Activated T-cell treated with anti-CD3 and anti-CD28 coated beads, Interleukin-2, amount 50 U/mL, for 48 hours (primary cell): ENCODE measurements at places on chromosomes 6 and 20.

- no peak for DNase-seq
Measured at GRCh38 chr6:7479801-7480266, 61.6 kb upstream of the DSP start.

DNA sequence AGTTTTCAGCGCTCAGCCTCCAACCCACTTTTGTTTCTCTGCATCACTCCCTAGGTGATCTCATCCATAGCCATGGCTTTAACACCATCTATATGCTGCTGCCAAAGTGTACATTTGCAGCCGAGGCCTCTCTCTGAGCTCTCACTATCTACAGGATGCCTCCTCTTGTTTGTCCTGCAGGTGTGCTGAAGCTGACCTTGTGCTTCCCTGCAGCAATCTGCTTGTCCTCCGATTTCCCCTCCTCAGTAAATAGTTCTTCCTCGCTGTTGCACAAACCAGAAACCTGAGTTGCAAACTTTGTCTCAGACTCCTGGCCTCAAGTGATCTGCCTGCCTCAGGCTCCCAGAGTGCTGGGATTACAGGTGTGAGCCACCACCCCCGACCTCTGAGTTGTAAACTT, 3.7 kb upstream of the TXNDC5 start:
- DNase-seq: no peak

DNA sequence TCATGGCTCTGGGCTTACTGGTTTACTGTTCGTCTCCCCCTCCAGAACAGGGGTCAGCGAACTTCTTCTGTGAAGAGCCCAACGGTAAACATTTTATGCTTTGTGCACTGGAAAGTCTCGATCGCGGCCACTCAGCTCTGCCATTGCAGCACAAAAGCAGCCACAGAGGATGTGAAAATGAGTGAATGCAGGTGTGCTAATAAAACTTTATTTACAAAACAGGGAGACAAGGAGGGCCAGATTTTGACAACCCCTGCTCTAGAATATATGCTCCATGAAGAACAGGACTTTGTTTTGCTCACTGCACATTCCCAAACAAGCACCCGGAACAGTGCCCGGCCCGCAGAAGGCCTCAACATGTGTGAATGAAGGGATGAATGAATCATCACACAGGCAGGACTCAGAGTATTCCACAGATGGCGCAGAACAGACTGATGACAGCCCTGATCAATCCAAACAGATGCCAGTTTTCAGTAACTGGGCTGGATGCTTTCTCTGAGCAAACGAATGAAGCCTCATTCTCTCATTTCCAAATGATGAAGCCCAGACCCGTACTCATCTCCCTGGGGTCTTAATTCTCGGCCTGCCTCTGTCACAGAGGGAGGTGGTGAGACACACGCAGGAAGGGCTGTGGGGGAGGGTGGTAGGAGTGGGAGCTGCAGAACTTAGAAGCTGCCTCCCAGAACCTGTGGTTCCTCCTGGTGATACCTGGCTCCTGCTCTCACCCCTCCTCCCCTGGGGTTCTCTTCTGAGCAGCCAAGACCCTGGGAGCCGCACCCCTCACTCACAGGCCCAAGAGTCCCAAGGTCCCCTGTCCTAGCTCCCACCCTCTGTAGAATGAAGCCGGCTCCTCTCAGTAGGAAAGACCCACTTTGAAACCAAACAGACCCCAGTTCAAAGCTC, 196.4 kb downstream of the PREX1 start:
- DNase-seq: no peak

- DNase-seq: no peak
Measured at GRCh38 chr6:568085-568484, 88.8 kb downstream of the HUS1B start.

- DNase-seq: no peak
Measured at GRCh38 chr20:59063358-59064213, 21.0 kb upstream of the PRELID3B start.
